ENCODE measurements at places on chromosomes 11 and 22.

DNA sequence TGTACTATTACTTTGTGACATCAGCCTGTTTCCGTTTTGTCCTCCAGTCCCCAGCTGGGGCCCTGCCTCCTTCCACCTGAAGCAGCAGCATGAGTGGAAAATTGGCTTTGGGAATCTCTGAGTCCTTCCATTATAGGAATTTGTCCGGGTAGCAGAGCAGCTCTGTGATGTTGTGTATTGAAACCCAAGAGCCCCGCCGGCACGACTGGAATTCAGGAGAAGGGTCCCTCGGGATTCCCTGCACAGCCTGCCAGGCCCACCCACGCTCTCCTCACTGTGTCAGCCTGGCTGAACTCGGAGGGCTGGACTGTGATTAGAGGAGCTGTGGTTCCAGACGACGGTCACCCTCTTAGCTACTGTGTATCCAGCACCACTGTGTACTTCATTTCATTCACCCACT lies 18.8 kb upstream of the TSPAN18 start:
- DNase-seq = no peak

- DNase-seq = no peak
Measured at GRCh38 chr11:20031155-20032001, 128.9 kb downstream of the DBX1 start.

DNA sequence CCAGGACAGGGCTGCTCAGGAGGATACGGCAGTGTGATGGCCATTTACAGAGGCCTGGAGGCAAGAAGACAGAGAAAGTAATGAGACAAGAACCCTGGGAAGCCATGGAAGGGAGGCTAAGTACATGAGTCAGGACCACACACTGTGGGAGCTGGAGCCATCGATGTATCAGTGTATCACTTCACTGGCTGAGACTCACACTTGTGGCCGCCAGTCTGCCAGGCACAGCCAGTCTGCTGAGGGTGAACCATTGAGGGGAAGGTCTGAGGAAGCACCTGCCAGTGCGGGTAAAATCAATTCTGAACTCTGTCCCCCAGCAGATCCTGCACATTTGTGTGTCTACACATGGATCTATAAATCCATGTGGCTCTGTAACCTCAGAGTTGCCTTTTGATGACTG lies 195.6 kb downstream of the GRIK4 start:
- DNase-seq = no peak

DNA sequence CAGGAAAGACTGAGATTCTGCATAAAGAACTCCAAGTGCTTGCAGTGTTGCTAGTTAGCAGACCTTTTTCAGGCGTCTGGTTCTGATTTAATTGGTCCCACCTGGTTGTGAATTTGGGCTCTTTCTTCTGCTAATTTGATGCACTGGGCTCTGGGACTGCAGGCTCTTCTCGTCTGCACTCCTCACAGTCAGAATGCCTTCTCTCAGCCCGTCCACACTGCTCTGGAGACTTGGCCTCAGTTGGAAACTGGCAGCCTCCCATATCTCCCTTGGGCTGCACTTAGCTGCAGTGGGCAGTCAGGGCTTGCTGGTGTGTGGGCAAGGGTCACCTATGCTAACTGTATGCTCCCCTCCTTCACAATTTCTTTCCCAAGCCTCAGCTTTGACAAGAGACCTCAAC lies 1.5 kb downstream of the TRIM6 start:
- DNase-seq = no peak

DNA sequence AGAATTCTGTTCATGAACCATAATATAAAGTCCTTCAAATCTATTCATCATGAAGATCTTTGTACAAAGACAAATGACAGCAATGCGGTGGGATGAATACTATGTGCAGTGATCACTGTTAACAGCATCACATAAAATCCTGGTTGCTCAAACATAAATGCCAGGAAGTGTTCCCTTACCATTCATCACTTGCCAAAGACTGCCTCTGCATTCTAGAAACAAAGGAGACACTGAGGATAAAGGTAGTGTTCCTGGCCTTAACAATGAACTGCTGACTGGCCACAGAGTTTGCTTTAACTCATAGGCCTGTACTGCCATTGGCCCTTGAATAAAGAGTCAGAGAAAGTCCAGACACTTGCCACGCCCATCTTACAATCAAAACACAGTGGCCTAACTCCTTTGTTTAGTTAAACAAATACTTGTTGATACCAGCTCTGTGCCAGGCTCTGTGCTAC lies 29.5 kb downstream of the C2CD3 start:
- no peak for DNase-seq

- no peak for DNase-seq
Measured at GRCh38 chr11:66858939-66859685, 2.2 kb downstream of the LRFN4 start.

DNA sequence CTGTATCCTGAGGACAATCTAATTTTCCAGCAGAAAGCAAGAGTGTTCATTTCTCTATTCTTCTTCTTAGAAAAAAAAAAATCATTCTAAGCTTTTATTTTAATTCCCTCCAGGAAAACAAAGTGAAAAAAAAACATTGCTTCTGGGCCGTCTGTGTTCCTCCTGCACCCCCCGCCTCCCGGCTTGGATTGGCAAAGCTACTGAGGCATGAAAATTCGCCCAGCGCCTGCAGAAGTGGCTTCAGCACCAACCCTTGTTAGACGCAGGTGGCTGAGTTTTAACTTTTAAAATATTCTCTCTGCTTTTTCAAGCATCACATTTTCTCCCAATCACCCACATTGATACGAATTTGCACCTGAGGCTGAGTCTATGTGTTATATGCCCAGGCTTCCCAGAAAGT lies 401.6 kb downstream of the BRD1 start:
- no peak for DNase-seq

DNA sequence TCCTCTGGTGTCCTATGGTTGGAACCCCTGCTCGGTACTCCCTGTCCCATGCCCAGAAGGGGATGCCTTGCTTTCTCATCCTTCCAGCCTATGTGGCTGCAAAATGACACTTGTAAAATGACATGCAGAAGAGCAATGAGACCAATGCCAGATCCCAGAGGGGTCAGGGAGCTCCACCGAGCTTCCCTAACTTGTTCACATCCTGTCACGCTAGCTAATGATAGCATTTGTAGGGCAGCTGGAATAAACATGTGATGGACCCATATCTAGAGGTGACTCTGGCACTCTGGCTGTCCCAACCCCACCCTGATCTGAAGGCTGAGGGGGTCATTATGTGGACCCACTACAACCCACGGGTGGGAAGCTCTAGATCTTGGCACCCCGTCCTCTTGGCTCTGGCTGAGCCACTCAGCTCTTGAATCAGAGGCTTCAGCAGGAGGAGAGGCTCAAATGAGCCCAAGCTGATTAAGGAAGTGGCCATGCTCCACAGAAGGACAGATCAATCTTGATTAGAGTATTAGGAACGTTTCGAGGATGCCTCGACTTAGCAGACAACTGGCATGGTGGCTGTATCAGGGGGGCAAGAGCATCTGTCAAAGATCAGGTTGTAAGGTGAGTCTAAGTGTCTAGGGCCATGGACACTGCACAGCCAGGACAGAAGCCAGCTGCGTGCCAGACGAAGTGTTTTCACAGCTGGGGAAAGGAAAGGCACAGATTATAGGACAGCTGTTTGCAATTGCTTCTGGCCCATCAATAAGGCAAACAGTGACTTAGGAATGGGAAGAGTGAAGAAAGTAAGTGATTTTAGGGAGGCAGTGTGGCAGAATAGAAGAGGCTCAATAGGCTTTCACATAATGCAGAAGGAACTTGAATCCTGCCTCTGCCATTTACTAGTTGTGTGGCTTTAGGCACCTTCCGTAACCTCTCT lies 182.8 kb downstream of the KIRREL3 start:
- DNase-seq = no peak

GRCh38 chr11:128300785-128301184 lies 286.6 kb downstream of the ETS1 start:
- no peak for DNase-seq
